Stimulated activated CD4-positive, alpha-beta T cell treated with anti-CD3 and anti-CD28 coated beads, TNF-alpha, amount 100 ng/mL, for 1 hour (primary cell): ENCODE measurements at places on chromosomes 12 and 14.

DNA sequence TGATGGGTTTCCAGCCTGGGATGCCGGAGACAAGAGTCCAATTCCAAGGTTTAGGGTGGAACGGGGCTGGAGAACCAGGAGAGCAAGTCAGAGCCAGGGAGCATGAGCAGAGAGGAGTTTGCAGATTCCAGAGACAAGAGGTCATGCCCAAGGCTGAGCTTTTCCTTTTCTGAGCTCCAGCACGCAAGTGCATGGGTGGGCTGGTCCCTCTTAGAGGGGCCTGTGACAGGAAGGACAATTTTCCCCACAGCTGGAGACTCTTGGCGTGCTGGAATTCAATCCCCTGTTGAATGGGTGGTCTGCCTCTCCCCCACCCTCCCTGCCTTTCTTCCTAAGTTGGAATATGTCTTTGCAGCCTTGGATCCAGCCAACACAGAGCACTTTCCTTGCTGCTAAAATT, 431.9 kb downstream of the BCL11B start:
- no peak for DNase-seq

DNA sequence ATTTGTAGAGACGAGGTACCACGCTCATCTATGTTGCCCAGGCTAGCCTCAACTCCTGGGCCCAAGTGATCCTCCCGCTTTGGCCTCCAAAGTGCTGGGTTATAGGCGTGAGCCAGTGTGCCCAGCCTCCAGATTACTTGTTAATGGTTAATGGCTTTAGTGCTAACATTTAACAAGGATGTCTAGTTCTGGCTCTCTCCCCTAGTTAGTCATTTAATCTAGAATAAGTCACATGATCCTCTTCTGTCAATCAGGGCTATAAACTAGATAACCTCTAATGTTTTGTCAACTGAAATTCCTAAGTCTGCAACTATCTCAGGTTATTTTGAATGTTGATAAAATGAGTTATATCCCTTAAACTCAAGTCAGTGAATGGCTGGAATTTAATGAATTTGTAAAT, 15.7 kb downstream of the ACTR6 start:
- no peak for DNase-seq

DNA sequence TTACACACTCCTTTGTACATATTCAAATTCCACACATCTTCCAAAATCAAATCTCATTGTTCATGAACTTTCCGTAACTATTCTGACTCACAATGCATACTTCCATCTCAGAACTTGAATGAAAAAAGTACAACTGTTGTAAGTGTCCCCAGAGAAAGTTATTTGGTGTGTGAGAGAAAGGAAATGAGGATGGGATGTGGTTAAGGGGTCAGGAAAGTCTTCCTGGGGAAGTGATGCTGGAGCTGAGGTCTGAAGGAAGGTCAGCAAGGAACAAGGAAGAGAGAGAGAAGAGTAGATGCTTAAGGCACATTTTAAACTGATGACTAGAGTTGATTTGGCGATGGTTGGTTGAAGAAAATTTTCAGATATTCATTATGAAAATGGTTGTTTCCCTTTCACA, 340.0 kb upstream of the STXBP6 start:
- no peak for DNase-seq

DNA sequence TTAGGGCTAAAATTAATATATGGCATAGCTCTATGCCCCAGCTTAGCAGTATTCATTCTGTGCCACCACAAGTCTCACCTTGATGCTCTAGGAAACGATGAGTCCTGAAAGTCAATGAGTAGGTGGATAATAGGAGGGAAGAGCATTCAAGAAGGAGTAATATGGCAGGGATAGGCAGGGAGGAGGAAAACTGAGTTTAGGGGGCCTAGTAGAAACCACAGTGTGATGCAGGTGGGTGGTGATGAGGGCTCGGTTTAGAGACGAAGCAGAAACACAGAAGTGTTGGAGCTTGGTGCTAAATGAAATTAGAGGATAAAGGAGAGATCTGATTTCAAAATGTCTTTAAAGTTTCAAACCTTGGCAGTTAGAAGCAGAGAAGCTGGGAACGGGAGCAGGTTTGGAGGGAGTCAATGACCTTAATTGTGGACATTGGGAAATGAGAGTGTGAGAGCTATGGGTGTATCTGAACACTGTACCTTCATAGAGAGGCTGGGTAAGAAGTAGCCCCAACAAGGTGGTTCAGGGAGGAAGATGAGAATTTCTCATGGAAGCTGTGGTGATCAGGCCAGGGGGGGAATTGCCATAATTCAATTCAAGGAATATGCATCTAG, 144.7 kb upstream of the CPSF6 start:
- DNase-seq = no peak

- DNase-seq = no peak
These were observed 1.9 kb upstream of the KDM2B start for GRCh38 chr12:121582583-121583333.

DNA sequence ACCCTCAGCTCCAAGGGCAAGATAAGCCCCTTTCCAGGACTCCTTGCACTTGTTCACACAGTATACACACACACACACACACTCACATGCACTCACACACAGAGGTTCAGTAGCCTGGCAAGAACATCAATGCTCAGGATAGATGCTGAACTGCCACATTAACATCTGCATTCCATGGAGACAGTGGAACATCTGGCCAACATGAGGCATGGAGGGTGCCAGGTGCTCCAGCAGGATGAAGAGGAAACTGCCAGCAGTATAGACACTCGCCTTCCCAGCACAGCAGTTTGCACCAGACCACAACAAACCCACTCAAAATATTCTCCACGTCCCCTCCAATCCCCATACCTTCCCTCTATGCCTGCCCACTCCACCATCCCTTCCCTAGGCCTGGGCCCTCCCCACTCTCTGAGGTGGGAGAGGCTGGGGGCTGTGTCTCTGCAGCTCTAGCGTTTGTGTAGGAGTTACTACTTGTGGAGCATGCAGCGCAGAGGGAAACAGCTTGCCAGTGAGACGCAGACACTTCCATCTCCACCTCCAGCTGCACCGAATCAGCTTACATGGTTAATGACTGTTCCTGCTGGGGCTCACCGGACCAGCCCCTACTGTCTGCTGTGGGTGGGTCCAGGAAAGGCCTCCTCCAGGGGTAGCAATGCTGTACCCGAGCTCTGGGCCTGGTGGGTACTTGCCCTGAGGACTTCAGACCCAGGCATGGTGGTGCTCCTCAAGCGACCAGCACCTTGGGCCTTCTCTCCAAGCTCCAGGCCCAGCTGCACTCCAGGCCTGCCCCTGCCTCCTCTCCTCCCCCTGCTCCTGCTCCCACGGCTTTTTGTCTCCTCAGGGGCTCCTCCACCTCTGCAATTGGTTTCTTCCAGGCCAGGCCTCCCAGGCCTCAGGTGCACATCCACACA, 18.6 kb upstream of the PLEKHG3 start:
- no peak for DNase-seq

- no peak for DNase-seq
These were observed 11.8 kb downstream of the TMCC3 start for GRCh38 chr12:94638521-94638920.

DNA sequence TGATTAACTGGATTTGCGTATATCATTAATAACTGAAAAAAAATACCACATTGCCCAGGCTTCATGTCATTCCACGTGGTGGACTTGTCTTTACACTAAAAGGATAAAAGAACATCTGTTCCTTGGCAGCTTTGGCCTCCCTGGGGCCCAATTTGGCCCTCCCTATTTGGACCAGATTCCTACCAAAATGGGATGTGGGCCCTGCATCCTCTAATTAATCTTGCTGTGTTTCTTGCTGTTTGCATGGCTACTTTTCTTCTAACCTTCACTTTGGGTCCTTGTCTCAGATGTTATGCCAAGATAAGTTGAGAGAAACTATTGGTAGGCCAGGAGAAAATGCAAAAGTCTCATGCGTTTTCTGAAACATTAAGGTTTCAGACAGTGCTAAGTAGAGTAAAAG, 57.5 kb downstream of the PTHLH start:
- no peak for DNase-seq

GRCh38 chr12:69266036-69266635, 26.8 kb downstream of the CPSF6 start:
- DNase-seq = no peak

GRCh38 chr12:72018036-72018435, 79.4 kb downstream of the TPH2 start:
- DNase-seq = no peak

DNA sequence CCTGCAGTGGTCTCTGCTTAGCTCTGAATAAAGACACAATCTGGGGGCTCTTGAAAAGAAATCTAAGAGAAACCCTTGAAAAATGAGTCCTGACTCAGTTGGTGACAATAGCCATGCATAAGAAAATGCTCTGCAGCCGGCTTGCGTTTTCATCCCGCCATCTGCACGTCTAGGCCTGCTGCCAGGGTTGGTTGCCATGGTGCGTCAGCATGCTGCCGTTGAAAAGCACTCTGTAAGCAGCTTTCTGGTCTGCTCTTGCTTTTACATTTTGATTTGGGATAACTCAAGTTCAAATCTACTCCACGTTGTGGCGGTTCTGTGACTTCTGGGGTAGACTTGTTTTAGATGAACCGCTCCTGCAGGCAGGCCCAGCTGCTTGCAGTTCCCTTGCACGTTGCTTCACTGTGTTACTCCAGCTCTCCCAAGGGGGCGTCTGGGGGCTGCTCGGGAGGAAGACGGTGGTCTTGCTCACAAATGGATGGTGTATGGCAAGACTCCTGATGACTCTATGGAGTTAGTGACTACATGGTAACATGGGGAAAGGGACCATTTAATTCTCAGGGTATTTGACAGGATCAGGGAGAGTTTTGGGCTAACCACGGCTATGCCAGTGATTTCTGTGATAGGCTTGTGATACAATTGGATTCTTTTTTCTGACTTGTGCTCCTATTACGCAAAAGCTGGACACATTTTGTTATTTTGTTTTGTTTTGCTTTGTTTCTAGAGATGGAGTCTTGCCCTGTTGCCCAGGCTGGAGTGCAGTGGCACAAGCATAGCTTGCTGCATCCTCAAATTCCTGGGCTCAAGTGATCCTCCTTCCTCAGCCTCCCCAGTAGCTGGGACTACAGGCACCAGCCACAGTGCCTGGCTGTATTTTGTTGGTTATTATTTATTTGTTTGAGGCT, 15.8 kb downstream of the WNT5B start:
- no peak for DNase-seq

DNA sequence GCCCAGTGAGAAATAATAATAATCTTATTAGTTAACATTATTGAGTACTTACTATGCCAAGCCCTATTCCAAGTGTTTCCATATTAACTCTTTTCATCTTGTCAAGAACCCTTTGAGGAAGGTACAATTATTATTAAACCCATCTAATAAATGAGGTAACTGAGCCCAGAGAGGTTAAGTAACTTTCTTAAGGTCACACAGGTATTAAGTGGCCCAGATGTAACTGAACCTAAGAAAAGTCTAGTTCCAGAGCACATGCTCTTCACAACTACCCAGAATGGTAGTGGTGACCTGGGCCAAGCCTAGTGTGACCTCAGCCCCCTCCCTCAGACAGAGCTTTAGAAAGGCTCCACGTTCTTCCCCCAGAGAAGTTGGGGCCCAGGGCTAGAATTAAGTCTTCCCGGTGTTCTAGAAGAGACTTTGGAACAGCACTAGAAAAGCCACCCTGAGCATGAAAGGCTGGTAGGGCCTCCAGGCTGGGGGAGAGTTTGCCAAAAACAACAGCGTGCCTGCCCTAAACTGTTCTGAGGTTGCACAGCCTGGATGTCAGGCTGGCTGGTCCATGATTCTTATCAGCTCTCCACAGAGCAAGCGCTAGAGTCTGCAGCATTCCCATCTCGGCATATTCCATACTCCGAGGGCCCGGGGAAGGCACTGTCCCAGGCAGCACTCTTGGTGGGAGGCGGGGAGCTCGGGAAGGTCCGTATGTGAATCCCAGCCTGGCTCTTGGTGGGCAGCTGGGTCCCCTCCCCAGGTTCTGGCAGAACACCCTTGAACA, 41.3 kb upstream of the CTDSP2 start:
- no peak for DNase-seq

DNA sequence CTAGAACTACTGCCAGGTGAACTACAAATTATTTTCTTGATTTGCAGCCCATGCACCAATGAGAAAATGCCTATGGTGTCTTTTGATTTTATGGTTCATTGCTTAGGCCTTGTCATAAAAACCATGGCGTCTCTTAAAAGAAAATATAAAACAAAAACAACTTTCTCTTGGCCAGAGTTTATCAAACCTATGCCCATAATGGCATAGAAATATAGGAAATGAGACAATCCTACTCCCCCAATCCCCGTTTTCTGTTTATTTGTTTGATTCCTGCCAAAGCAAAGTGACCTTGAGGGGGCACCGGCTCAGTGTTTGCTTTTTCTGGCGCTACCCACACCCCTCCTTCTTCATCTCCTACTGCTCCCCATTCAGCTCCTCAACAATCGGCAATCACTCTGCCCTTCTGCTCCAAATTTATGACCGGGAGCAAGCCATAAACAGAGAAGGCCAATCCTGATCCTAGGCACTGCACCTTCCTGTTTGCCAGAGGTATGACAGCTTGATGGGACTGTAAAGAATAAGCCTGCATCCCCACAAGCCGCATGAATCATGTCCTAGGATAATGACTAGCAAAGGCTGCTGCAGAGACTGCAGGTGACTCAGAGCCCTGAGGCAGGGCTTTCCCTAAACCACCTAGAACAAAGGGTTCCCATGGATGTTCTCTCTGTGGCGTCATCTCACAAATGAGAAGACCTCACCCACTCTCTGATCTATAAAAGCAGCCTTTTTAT, 874.9 kb downstream of the NRXN3 start:
- no peak for DNase-seq

DNA sequence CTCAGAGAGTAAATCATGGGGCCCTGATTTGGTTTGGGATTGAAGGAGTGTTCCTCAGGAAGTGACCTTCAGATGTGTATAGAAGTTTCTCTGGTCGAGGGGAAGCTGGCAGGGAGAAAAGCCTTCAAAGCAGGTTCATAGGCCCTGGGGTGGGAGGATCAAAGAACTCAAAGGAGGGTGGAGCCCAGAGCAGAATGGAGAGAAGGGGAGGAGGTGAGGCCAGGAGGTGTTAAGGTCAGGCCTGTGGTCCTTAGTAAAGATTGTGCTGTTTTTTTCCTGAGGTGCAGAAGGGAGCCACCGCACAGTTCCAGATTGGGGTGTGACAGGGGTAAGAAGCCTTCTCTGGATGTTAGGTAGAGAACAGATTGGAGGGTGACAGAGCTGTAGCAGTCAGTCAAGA, 9.7 kb upstream of the CFAP251 start:
- DNase-seq = no peak

- no peak for DNase-seq
These were observed 475.1 kb downstream of the PCNX1 start for GRCh38 chr14:71382315-71382714.

DNA sequence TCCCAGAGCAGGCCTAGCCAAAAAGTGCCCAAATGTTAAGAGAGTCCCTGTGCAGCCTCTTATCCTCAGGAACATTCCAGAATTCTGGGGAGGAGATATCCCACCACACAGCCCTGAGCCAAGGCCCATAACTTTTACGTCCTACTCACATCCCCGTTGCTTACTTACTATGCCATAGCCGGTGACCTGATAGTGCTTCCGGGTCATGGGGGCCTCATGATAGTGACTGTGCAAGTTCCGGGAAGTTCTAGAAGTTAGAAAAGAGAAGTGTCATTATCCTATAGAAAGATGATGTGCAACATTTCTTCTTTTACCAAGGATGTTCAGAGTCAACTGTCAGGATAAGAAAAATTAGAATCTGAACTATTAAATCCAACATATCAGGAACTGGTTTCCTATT, 15.6 kb upstream of the NGB start:
- DNase-seq = no peak

GRCh38 chr14:99244941-99245563, 26.9 kb downstream of the BCL11B start:
- DNase-seq = no peak

GRCh38 chr12:101909646-101910045, 32.3 kb downstream of the DRAM1 start:
- DNase-seq = no peak

- DNase-seq = no peak
These were observed 162.9 kb downstream of the GLT1D1 start for GRCh38 chr12:129016159-129016558.

- no peak for DNase-seq
These were observed 91.9 kb downstream of the SLC8A3 start for GRCh38 chr14:70096866-70097265.
